ENCODE measurements at places on chromosomes 7 and 10.

DNA sequence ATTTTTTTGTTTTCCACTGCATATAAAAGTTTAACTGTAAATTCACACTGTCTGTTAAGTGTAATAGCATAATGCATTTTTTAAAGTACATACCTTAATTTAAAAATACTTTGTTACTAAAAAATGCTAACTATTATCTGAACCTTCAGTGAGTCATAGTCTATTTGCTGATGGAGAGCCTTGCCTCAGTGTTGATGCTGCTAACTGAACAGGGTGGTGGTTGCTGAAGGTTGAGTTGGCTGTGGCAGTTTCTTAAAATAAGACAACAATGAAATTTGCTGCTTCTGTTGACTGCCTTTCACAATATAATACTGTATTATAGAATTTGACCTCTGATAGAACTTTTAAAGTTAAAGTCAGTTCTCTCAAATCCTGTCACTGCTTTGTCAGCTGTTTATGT is 72.3 kb upstream of the GATAD1 start:
- no peak for DNase-seq

- no peak for DNase-seq
Measured at GRCh38 chr7:8197994-8198698, 63.8 kb downstream of the ICA1 start.

DNA sequence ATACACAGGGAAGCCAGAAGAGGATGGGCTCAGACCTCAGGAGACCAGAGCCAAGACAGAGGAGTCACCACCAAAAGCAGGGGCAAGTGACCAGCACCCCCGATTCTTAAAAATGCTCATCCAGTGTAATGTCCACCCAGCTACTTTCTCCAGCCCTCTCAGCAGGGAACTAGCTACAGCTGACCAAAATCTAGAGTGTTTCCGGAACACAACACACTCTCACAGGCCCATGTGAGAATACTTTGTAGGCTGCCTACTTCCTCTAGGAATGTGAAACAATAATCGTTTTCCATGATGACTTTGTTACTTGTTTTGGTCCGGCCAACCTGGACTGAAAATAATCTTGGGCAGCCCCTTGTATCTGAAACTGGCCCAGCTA is 14.5 kb downstream of the PSAP start:
- DNase-seq: no peak

- DNase-seq: no peak
Measured at GRCh38 chr7:47685712-47686376, 103.9 kb upstream of the TNS3 start.

DNA sequence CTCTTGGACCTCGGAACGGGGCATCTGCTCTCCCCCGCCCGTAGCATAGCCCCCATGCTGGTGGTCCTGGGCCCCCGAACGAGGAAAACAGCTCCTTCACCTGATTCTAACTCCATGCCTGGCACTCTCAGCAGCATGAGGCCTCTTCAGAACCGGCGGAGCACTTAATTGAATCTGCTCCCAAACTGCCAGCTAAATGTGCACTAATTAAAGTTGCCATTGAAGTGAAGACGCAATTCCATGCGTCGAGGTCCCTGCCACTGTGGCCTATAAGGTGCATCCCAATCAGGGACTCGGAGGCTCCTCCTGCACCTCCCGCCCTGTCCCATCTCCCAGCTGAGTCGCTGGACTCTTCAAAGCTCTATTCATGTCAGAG is 41.3 kb upstream of the ADGRA1 start:
- no peak for DNase-seq

GRCh38 chr10:112330162-112330561 is 43.8 kb upstream of the ACSL5 start:
- no peak for DNase-seq

- DNase-seq: no peak
Measured at GRCh38 chr10:52785418-52785817, 12.8 kb upstream of the MBL2 start.

DNA sequence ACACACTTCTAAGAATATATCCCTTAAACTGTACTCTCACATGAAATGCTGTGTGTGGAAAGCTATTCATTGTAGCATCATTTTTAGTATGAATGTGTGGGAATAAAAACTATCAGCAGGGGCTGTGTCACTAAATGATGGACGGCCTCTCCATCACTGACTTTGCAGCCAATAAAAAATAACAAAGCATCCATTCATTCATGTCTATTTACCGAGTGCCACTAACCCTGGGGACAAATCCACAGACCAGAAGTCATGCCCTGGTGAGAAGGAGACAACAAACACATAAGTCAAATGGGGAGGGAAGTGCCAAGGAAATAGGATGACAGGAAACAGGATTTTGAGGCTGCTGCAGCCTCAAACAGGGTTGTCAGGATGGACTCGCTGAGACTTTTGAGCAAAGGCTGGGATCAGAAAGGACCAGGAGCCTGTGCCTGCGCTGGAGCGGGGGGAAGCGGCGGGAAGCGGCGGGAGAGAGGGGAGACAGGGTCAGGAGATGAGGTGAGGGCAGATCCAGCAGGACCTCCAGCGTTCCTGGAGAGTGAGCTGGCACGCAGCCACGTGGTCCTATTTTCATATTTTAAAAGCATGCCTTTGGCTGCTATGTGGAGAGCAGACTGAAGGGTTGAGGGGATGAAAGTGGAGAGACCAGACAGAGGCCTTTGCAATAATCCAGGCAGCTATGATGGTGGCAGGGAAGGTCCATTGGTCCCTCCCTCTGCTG is 2.2 kb upstream of the NOM1 start:
- DNase-seq: no peak

GRCh38 chr7:43735403-43735801 is 6.1 kb upstream of the COA1 start:
- DNase-seq: no peak

DNA sequence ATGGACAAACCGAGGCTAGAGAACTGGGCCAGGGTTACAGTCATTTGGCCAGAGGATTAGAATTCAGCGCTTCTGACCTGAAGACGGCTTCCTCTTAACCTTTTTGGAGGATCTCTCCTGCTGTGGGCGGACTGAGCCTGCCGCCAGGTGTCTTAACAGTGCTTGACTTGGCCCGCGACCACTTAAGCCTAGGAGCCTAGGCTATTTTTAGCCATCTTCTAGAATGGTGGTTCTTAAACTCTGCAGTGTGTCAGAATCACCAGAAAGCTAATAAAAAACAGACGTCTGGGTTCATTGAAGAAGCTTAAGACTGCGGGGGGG is 722 bp downstream of the MDH2 start:
- DNase-seq: no peak

DNA sequence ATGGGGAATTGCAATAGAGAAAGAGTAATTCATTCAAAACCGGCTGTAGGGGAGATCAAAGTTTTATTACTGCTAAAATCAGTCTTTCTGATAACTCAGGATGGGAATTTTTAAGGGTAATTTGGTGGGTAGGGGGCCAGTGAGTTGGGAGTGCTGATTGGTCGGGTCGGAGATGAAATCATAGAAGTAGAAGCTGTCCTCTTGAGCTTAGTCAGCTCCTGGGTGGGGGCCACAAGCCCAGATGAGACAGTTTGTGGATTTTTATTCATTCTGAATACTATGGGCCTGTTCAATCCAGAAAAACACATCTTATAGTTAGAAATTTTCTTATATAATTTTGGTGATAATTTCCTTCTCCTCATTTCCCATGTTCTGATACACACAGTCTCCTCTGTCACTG is 25.4 kb downstream of the CALD1 start:
- no peak for DNase-seq

DNA sequence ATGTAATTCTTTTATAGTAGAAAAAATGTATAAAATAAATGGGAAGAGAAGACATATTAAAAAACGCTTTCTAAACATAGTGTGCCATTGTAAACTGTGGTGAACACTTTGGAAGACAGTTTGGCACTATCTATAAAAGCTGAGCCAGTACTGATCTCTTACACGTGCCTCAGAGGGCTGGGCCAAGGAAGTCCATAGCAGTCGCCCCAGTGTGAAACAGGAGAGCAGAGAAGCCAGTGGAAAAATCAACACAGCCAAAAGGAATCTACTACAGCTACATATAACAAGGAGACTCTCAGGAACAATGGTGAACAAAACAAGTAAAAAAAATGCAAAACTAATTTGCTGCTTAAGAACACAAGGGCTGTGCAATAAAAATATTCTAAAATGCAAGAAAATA is 20.6 kb downstream of the SEPHS1 start:
- DNase-seq: no peak

DNA sequence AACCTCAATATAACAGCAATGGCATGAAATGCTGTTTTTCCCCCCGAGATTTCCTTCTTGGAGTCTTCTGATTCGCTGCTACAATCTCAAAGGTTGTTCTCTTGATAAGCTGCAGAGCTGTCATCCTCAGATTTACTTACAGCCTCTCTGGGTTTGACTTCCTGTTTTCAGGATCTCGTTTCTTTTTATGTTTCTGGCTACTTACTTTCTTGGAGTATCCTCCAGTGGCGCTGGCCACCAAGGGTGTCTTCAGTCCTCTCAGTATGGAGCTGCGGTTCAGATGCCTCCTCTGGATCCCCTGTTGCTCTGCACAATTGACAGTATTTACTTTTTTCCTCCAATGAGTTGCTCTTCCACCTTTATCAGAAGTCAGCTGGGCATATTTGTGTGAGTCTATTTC is 152.0 kb upstream of the TMEM72 start:
- no peak for DNase-seq

DNA sequence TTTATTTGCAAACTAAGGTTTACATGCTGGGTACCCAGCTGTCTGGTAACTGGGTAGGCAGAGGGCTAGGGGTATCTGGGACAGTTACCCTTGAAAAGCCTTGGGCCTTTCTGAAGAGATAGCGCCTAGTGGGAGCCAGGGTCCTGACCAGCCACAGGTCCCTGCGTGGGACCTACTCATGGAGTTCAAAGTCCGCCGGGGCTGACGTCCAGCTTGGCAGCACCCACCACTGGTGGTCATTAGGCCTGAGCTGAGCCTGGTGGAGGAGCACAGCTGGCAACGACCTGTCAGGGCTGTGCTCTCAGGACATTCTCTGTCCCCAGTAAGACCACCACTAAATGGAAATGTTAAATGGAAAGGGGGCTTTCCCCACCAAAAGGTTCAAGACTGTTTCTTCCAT is 20.0 kb downstream of the GUSB start:
- DNase-seq: no peak

DNA sequence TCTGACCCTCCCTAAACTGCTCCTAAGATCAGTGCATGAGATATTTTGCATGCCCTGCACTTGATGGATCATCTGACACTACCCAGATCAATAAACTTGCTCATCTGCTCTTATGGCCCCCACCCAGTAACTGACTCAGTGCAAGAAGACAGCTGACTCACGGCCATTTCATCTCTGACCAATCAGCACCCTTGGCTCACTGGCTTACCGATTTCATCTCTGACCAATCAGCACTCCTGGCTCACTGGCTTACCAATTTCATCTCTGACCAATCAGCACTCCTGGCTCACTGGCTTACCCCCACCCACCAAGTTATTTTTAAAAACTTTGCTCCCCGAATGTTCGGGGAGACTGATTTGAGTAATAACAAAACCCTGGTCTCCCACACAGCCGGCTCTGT is 37.2 kb upstream of the OPTN start:
- DNase-seq: no peak

DNA sequence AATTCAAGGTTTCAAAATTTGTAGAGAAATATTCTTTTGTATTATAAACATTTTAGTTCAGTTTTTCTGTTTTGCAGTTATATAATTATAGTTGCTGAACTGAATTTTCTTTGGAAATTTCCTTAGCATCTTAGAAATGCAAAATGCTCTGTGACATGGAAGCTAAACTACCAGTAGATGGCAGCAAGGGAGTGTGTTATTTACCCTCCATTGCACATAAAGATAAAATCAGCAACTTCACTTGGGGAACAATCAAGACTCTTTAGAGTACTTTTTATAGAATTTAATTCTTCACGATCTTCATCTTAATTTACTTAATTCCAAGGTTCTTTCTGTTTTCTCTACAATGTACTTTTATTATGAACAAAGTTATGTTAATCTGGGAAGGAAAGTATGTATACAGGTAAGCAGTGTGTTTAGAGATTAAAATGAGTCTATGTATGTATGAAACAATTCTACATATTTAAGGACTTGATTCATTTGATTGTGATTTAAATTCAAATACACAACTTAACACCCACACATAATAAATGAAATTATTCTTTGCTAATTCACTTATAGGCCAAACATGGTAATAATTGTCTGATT is 404.2 kb downstream of the THSD7A start:
- DNase-seq: no peak

DNA sequence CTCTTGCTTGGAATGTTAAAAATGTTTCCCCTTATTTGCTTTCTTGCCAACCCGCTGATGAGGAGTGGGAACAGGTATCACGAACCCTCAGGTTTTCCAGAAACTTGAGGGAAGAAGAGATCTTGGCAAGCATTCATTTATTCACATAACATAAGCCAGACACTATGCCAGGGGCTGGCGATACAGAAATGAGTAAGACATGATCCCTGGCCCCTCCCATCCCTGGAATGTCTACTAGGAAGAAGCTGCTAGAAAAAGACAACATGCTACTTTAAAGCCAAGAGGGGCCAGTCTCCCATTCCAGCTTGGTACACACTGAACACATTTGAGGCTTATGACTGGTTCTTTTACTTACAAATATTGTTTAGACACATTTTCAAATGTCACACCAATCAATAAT is 26.4 kb downstream of the SLC35B4 start:
- DNase-seq: no peak
